H4 (cell line): ENCODE measurements at places on chromosomes 7 and 10.

- DNase-seq: peak; percentile 33
Measured at GRCh38 chr7:91228927-91229558, 35.2 kb upstream of the FZD1 start.

- no peak for DNase-seq
Measured at GRCh38 chr7:13946181-13946580, 43.3 kb downstream of the ETV1 start.

DNA sequence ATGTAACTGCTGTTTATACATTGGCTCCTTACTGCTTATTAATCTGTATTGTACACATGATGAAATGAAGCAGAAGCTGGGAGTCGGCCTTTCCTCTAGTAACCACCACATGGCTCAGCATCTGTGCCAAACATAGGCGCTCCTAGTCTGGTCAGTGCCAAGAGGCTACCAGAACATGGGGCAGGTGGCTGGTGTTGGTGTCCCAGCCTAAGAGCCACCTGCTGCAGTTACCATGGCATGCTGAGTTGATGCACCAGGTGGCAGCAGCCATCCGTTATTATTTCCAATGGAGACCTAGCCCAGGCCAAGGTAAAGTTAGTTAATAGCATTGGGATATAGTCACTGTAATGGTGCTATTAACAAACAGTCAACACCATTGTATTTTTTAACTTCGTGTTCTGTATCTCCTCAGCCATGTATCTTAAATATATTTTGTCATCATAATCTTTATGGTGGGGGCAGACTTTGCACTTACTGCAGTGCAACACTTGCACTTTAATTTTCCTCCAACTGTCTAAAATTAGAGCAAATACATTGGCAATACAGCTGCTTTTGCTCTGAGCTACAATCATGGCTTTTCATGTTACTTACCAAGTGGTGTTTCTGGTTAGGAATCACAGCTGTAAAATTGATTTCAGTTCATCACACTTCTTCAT lies 33.1 kb downstream of the HBP1 start:
- peak; percentile 43 for DNase-seq

- no peak for DNase-seq
Measured at GRCh38 chr10:70442332-70442988, 979 bp upstream of the NODAL start.

DNA sequence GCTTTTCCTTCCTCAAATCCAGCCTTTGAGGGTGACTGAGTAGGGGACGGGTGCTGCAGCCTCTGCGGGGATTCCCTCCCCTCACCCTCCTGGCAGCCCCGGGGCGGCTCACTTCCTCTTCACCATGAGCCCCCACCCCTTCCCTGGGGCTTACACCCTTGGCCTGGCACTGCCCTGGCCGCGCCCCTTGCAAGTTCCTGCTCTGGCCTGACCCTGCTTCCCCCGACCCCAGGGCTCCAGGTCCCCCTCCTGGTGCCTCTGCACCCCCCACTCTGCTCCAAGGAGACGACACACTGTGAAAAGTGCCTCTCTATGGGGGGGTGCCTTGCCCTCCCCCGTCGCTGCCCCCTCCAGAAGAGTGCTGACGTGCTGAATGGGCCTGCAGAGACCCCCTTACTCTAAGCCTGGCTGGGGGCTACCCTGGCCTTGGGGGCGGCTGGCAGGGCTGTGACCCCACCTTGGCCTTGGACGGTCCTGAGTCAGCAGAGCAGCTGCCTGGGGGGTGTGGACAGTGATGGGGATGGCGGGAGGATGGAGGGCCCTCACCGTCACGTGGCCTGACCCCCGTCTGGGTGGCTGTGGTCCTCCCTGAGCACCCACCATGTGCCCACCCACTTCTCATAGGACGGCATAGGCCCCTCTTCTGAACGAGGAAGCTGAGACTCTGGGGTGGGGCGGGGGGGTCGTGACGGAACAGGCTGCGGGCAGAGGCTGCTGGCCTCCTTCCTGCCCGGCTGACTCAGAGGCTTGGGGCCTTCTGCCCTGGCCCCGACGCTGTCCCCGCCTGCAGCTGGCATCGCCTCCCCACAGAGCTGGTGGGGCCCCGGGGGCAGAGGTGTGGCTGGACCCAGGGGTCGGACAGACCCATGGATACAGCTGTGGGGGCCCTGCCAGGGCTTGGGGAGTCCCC lies 9.8 kb downstream of the LFNG start:
- DNase-seq: peak; percentile 84

GRCh38 chr10:80079312-80079719 lies 851 bp downstream of the TMEM254 start:
- DNase-seq: no peak

DNA sequence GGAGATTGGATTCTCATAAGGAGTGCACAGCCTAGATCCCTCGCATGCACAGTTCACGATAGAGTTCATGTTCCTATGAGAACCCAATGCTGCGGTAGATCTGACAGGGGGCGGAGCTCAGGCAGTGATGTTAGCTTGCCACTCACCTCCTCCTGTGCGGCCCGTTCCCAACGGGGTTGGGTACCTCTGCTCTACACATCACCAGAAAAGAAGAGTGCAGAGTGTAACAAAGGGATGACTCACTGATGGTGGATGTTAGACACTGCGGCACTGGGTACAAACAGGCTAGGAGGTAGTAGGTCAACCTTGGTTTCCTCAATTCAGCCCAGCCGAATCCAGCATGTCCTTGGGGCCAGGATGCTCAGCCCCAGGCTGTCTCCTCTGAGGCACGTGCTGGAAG lies 66.8 kb upstream of the CHST15 start:
- no peak for DNase-seq

DNA sequence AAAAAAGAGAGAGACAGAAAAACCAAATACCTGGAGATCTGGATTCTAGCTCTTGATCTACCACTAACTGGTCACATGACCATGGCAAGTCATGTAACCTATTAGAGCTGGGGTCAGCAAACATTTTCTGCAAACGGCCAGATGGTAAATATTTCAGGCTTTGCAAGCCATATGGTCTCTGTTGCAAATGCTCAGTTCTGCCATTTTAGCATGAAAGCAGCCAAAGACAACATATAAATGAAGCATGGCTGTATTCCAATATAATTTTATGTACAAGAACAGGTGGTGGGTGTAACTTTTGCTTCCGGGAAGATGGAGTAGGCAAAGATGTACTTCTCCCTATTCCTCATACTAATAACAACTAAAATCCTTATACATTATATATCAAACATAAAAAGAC lies 6.7 kb downstream of the FRA10AC1 start:
- no peak for DNase-seq

GRCh38 chr10:110407301-110408170 lies 90.2 kb upstream of the DUSP5 start:
- no peak for DNase-seq

- peak; percentile 45 for DNase-seq
Measured at GRCh38 chr7:20021831-20022230, 195.4 kb downstream of the MACC1 start.

GRCh38 chr7:82325416-82325815 lies 118.2 kb downstream of the CACNA2D1 start:
- DNase-seq: no peak

DNA sequence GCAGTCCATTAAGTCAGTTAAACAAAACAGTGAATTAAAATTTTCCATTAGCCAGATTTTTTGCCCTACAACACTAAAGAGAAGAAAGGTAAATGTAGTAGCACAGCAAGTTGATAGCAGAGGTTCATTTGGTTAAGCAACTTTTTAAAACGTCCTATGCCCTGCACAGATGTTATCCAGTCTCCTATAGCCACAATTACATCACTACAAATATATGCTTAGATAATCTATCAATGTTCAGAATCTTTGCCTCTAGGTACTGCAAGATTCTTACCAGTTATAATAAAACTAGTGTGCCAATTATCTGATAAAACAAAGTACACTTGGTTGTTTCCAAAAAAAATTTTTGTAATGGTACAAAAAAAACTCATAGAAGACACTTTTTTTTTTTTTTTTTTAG lies 175.5 kb upstream of the MYO3A start:
- no peak for DNase-seq
